Kidney tubule cell (primary cell): ENCODE measurements at places on chromosomes 12 and 14.
A peak's percentile ranks its signal among the peaks of the same experiment; 100 is the strongest.

DNA sequence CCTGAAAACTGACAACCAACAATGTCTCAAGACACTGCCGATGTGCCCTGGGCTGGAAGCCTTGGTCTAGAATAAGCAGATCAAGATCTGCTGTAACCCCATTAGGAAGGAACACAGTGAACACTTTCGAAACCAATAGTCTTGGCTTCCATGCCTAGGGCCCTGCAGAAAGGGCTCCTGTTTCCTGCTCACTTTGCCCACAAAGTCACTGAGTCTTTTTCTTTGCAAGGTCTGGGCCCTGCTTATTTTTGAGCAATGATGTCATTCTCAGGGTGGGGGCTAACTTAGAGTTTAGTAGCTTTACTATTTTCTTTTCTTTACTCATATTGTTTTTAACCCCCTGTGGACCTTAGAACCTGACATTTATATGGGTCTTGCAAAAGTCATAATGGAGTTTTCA, 704.2 kb upstream of the TMEM132C start:
- DNase-seq = no peak

GRCh38 chr12:43969882-43970281, 134.0 kb downstream of the TMEM117 start:
- peak; percentile 54 for DNase-seq

DNA sequence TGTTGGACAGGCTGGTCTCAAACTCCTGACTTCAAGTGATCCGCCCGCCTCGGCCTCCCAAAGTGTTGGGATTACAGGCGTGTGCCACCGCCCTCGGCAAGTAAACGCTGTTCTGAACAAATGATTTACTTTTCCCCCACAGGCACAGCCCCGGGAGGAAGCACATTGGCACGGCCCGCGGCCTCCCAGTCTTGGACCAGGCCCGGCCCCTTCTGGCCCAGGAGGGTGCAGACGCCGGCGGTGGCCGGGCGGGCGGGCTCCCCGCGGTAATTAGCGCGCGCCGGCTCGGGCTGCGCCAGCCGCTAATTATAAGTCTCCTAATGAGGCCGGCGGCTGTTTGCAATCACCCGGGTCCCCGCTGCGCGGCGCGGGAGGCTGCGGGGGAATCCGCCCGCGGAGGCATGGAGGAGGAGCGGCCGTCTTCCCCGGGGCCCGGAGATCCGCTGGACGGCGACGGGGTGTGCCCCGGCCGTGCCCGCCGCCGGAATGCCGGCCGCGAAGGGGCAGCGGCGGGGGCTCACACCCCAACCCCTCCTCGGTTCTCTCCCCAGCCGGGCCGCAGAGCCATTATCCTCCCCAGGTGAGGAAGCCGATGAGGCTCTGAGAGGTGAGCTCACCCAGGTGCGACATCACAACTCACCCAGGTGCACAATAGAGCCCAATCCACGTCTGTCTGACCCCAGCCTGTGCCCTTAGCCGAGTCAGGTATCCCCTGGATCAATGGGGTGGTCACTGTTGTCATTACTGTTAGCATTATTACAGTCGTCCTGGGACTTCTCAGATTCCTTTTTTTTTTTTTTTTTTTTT, 3.3 kb upstream of the POP5 start:
- DNase-seq = peak; percentile 63

DNA sequence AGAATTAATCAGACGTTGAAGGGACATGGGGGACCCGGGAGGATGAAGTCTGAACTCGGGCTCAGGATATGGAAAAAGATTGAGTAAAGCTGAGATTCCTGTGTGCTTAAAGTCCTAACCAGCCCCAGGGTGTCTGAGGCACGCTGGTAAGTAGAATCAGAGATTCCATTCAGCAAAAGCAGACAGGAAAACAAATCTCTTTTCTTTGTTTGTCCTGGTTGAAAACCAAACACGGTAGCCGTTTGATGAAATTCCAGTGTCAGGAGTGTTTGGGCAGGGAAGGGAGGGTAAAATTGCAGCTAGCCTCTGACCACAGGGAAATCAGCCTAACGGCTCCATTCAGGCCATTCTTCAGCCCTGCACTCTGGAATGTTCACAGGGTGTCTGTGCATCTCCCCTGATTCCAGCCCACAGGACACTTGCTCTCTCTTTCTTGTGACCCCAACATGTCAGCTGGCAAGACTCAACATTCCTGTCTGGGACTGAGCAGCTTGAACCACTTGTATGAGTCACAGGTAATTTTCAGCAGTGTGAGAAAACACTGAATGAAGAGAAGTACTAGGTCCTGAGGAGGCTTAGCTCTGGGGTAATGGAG, 31.0 kb downstream of the NINJ2 start:
- peak; percentile 82 for DNase-seq

DNA sequence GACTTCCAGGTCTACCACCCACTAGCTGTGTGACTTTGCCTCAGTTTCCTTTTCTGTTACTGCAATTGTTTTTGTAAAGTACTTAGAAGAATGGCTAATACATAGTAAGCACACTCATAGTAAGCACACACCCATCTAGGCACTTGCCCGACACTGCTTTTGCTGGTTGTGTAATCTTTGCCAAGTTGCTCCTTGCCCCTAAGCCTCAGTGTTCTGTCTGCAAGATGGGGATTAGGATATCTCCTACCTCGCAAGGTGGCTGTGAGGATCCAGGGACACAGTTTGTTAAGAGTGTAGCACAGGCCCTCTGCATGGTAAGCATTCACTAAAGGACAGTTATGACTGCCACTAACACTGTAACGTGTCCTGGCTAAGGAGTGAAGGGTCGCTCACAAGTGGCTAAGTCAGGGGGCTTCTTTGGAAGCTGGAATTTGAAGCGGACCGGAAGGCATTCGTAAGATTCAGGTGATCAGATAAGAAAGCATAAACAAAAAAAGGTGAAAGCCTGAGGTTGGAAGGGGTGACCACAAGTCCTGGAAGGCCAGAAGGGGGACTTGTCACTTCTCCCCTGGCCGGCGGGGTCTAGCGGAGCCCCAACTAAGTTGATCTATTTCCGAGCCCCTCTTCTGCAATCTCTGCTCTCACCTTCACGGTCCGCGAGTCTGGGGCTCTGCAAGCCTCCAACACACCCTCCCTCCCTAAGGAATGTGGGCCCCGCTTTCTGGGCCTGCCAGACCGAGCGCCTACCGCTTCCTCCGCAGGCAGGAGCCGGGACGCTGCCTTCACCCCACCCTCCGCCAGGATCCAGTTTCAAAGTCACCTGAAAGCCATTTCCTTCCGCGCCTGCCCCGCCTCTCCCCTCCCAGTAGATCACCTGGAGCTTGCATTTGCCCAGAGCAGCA, 1.5 kb upstream of the PLEKHG3 start:
- DNase-seq = peak; percentile 73

DNA sequence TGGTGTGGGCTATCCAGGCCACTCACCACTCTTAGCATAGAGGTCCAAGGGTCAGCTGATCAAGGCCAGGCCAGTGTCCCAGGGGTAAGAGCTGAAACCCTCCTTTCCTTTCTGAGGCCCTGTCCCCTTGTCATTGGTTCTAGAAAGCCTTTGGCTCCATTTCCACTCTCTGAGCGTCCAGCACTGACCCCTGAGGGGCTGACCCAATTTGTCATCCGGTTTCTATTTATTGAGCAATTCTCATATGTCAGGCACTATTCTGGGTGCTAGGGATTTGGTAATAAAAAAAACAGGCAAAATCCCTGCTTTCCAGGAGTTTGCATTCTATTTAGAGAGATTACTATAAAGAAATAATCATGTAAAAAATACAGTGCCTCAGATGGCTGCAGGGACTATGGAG, 3.4 kb downstream of the KRT77 start:
- no peak for DNase-seq

- DNase-seq = no peak
Measured at GRCh38 chr12:57765698-57766463, 997 bp downstream of the CYP27B1 start.

- no peak for DNase-seq
Measured at GRCh38 chr12:31687101-31687527, 27.6 kb downstream of the ETFBKMT start.

- DNase-seq = no peak
Measured at GRCh38 chr12:4911316-4911994, 1.8 kb downstream of the KCNA1 start.

DNA sequence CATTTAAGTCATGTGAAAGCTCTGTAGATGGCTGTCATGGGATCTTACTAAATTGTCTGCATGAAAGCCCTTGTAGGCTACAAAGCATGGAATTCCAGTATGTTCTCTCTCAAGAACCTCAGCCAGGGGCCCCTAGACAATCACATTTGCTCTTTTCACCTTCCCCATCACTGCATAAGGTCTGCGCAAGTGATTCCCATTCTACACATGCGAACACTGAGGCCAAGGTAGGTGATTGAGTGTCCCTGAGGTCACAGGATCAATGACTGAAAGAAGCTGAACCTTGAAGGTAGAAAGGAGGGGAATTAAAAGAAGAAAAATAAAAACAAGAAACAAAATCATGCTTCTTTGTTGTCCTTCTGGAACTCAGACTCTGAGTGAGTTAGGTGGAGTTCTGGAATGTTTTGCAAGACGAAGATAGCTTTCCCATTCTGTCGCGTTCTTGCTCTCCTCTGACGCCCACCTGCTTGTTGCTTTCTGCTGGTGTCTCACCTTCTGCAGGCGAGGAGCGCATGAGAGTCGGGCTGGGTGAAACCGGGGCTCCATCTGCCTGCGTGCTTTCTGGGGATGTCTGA, 79.9 kb downstream of the SPRING1 start:
- no peak for DNase-seq

DNA sequence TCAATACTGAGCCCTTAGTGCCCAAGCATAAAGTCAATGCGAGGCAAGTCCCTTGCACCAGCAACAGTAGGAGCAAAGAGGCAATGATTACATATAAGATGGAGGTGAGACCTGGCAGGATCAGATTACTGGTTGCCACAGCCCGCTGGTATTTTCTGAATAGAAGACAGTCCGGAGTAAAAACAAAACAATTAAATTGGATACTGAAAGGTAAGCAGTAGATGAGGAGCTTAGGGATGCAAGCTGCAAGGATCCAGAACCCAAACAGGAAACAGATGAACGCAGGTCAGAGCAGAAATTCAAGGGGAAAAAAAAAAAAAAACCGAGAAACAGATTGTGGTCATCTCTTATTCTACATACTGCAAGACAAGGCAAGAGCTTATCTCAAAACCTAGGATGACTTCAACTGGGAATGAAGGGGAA, 119.6 kb downstream of the MED13L start:
- DNase-seq = no peak

GRCh38 chr14:53596853-53597525, 359.6 kb downstream of the BMP4 start:
- DNase-seq = no peak

DNA sequence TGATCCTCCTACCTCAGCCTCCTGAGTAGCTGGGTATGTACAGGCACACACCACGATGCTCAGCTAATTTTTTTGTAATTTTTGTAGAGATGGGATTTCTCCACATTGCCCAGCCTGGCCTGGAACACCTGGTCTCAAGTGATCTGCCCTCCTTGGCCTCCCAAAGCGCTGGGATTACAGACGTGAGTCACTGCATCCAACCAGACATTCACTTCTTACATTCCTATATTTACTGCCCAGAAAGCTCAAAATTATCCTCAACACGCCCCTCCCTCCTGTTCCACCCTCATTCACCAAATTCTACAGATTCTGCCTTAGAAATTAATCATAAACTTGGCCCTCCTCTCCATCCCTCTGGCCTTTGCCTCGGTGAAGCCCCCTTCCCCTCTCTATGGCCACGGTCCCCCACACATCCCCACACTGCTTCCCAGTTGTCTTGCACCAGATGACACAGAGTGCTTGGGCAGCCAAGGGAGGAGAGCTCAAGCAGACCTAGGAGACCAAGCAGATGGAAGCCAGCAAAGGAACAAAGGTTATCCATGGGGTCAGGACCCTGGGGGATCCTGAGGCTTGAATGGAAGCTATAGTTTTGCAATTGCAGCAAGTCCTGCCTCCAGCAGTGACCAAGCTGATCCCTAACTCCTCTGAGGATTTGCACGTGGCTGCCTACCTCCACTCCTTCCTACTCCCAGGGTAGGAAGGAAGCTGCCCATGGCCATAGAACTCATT, 213.2 kb upstream of the FOXN3 start:
- DNase-seq = peak; percentile 47

DNA sequence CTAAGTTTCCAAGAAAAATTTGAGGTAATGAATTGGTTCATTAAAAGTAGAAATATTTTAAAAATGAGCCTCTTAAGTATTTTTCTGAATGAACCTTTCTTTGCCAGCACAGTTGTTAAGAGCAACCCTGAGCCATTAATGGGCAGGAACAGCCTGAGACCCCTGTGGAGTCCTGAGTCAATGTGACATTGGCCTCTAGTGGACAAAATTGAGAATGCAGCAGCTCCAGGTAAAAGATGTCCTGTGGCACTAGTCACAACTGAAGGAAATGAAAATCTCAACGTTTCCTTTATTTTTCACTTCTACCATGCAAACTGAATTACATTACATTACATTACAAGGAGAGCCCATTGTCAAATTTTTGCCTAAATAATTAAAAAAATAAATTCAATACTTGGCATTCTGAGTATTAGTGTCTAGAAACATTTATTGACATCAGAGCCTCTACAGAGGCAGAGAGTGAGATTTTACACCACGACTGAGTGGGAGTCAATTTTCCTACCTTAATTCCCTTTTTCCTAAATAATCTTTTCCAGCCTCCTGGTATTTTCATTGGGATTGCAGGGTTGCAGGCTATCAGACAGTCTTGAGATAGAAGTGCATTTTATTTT, 135.7 kb downstream of the PPM1H start:
- DNase-seq = peak; percentile 66

- DNase-seq = peak; percentile 79
Measured at GRCh38 chr14:75484711-75485429, 37.4 kb upstream of the BATF start.

DNA sequence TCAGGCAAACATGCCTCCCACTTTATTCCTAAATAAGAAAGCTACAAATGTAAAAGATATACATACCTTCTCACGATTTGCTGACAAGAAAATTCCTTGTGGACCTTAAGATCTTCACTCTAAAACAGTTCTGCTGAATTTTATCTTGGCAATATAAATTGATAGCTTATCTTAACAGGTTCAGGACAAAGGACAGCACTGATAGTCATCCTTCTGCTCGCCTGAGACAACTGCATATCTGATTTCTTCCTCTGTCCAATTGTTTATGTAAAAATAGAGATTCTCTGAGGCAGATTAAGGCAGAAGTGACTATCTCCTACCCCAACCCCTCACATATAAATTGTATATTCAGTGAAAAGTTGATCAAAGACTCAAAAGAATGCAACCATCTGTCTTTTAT, 44.9 kb downstream of the CAPZA3 start:
- no peak for DNase-seq

- DNase-seq = no peak
Measured at GRCh38 chr14:95495538-95496025, 20.9 kb downstream of the SYNE3 start.
